H54 (cell line): ENCODE measurements at places on chromosomes 5 and 9.
A peak's percentile ranks its signal among the peaks of the same experiment; 100 is the strongest.

DNA sequence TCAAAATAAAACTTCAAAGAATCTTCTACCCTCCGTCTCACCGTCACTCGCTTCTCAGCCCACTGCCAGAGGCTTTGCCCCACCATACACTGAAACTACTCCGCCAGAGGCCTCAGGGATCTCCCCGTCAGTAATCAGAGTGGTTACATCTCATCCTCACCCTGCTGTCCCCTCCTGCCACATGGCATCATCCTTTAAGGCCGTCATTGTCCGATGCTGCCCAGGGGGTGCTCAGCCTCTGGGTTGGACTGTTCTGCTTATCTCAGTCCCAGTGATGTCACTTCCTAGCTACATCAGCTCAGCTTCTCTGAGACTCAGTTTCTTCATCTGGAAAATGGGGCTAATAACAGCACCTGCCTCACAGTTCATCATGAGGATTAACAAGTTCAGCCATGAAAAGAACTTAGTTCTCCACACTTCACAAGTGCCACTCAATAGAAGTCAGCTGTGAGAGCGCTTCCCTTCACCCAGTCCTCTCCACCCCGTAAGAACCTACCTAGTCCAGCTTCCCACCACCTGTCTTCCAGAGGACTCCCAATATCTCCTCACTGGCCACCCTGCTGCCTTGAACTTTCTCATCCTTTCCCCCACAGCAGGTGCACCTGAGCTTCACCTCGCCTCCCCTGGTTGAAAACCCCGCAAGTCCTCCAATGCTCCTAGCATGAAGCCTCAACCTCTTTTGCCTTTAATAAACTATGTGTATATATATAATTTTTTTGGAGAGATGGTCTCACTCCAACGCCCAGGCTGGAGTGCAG is 2.8 kb upstream of the IL3 start:
- no peak for DNase-seq

- DNase-seq = no peak
Measured at GRCh38 chr5:173454361-173454735, 126.1 kb upstream of the STC2 start.

- DNase-seq = no peak
Measured at GRCh38 chr9:23556459-23556858, 269.6 kb downstream of the ELAVL2 start.

DNA sequence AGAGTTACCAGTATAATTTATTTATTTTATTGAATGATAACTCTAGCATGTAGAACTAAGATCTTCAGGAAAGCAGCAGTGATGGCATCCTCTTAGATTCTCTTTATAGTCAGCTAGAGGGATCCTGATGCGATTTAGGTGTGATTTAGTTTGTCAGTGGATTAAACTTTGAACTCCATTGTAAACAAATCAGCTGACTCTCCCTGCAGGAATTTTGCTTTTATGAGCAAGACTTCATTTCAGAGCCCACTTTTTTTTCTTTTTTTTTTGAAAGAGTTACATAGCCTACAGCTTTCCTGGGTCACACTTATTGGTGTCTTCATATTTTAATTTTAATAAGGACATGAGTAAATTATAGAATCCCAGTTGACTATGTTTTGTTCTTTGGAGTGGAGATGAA is 93.8 kb upstream of the SEMA6A start:
- DNase-seq = no peak

- no peak for DNase-seq
Measured at GRCh38 chr5:80959768-80960442, at the start of gene RASGRF2. Gene RASGRF2 (plus strand): TSS chr5:80960363. CDS start chr5:80960739, 376 bp downstream.

DNA sequence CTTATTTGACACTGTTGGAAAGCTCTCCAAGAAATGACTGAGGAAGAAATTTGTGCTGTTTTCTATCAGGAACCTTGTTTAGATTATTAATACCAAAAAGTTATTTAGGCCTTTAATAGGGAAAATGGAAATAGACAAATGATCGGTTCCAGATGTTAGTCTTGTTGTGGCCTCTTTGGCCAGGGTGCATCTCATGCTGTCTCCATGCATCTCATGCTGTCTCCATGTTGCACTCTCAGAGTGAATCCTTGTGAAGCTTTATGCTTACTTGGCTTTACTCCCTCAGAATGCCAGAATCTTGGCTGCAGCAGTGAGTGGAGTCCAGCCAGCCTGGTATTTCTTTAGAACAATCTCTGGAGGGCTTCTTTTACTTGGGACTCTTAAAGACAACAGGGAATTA is 185.5 kb downstream of the ARHGAP26 start:
- no peak for DNase-seq

DNA sequence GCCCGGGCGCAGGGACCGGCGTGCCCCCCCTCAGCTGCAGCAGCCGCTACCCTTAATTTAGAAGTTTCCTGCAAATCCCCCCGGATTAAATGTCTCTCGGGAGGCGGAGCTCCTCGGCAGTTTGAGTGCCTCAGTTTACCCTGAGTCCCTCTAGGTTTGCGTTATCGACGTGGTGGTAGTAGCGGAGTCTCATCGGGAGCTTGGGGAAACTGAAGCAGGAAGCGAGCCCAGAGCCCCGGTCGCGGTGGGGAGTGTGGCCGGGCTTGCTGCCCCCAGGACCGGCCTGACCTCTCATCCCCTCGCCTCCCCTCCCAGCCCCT is 529 bp upstream of the TPM2 start:
- DNase-seq = no peak

DNA sequence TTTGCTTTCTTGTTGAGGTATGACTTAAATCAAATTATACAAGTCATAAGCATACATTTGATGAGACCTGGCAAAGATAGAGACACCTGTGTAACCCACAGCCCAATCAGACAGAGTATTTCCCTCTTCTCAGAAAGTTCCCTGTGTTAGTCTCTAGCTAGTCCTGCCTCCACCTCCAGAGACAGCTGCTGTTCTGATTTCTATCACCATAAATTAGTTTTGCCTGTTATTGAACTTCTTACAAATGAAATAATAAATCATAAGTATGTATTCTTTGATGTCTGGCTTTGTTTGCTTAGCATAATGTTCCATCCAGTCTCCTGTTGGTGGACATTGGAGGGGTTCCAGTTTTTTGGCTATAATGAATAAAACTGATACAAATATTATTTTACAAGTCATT is 194.5 kb downstream of the ICE1 start:
- DNase-seq = no peak

DNA sequence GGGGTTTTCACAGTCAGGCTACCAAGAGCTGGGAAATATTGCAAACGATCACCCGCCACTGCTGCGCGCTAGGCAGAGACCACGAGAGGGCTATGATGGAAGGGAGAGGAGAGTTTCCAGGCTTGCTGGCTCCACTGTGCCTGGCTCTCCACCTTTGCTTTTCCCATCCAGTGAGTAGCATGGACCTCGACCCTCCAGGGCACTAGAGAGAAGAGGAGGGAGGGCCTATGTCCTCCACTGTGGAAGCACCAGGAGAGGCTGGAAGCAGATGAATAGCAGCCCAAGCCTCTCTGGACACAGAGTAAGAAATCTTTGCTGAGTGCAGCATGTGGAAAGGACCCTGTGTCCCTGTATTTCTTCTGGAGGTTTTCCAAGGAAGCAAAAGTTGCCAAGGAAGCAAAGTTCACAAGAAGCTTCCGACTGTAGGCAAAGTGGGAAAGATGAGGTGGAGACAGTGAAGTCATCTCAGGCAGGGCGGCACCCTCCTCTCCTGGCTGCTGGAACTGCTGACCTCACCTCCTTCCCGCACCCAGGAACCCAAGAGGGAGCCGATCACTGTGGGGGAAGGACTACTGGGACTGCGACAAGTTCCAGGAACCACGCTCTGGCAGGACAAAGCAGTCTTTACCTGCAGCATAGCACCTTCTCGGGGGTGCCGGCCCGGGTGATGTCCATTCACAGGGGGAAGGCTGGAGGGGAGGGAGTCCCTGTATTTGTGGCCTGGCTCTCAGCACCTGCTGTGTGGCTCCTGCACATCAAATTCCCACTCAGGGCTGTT is 79.6 kb downstream of the CSNK1A1 start:
- DNase-seq = peak; percentile 72

GRCh38 chr5:63563008-63563917 is 399.0 kb downstream of the HTR1A start:
- no peak for DNase-seq

DNA sequence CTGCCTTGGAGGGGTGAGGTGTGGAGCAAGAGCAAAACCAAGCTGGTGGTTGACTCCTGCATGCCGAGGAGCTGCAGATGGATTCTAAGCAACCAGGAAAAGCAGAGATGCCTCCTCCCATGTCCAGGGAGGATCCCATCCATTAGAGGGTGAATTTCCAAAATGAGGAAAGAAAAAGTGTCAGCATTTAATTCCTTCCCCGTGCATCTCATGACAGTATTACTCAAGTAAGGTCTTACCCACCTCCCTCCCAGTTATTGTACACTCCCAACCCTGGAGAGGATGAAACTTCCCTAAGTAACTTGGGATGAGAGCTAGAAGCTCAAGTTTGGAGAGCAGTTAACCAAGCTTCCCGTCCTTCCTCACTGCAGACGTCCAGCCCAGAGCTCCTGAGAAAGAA is 19.9 kb downstream of the C9orf152 start:
- no peak for DNase-seq
